ENCODE measurements at places on chromosomes 7 and 10.

GRCh38 chr7:156318926-156319325 lies 321.6 kb upstream of the RNF32 start:
- no peak for DNase-seq

DNA sequence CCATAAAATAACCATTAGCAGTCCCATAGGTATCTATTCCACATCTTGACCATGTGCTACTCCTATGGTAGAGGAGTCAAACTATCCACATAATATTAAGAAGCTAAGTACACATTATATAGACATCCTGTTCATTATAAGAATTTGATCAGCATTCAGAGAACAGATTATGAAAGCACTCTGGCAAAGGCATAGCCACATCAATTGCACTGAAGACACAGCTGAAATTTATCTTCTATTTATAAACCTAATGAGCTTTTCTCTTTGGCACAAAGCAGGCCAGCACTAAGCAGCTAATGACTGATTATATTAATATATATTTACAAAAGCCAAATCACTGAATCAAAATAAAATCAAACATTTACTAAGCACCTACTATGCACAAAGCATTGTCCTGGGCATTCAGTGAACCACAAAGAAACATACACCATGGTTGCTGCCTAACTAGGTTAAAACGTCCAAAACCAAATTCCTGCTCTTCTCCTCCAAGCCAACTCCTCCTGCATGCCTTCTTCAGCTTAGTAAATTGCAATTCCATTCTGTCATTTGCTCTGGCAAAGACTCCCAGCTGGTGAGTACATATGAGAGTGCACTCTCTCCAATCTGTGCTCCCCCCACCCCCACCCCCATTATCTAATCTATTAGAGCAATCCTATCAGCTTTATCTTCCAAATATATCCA lies 122.6 kb upstream of the ASAH2 start:
- no peak for DNase-seq

- DNase-seq, result no peak
Measured at GRCh38 chr7:117962366-117962994, 89.2 kb upstream of the CTTNBP2 start.

DNA sequence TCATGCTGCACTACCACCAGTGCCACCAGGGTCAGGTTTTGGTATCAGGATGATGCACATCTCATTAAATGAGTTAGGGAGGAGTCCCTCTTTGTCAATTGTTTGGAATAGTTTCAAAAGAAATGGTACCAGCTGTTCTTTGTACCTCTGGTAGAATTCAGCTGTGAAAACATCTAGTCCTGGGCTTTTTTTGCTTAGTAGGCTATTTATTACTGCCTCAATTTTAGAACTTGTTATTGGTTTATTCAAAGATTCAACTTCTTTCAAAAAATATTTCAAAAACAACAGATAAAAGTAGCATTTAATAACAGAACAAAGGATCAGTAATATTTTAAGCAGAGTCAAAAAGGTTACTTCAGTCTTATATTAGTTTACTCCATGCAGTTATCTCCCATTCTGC lies 6.4 kb upstream of the ZNF716 start:
- DNase-seq, result no peak

GRCh38 chr10:52775132-52775647 lies 2.6 kb upstream of the MBL2 start:
- DNase-seq, result no peak

DNA sequence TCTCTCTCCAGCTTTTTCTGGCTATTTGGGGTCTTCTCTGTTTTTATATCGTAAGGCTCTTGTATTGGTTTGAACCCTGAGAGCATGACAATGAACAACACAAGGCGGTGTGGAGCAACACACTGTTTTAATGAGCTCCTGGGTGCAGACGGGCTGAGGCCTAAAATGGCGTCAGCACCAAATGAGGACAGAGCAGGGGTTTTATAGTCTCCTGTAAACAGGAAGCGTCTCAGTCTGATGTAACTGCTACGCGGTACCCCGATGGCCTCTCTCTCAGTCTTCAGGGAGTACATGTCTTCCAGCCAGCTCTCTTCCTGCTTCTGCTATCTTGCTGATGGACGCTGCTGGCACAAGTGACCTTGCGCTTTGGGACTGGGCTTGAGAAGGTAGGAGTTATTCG lies 95.9 kb upstream of the CCDC71L start:
- DNase-seq, result no peak

DNA sequence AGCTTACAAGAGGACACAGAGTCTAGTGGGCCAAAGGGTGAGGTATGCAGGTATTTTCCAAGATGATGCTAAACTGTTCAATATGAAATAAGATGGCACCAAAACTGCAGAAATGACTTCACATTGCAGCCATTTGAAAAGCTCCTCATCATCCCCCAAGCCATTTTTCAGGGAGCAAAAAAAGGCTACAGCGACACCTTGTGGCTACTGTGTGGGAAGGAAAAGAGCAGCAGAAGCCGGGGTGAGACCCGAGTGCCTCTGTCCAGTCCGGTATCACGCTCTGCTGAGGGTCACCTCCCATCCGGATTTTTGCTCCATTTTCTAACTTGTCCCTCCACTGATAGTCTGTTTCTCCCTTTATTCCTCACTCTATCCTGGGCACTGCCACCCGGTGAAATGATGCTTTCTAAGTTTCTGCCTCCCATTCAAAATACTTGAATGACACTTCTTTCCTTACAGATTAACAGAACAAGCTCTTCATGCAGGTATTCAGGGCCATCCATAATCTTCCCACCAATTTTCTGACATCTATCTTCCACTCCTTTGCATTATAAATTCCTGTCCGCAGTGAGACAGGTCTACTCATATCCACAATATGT lies 220.2 kb downstream of the DGKI start:
- no peak for DNase-seq

DNA sequence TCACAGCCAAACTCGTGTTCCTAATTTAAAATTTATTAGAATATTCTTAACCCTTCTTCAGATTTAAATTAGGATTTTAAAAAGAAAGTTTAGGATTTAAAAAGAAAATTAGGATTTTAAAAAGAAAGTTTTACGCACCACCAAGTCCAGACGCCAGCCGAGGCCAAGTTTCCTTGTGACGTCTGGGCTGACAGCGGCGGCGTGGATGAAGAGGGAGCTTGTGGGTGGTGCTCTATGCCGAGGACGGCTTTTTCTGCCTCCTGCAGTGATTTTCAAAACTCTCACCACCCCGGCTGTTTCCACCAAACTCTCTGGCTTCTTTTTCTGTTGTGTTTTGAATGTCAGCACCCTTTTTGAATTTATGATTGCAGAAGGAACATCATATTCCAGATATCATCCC lies 252.9 kb downstream of the DNAJB6 start:
- no peak for DNase-seq

DNA sequence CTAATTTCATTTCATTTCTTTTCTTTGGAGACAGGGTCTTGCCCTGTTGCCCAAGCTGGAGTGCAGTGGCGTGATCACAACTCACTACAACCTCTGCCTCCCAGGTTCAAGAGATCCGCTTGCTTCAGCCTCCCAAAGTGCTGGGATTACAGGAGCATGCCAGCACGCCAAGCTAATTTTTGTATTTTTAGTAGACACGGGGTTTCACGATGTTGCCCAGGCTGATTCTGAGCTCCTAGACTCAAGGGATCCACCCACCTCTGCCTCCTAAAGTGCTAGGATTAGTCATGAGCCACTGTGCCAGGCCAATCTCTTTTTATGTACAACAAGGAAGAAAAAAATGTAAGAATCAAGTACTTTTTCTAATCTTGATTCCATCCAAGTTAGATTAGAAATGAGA lies 10.7 kb upstream of the KMT2E start:
- no peak for DNase-seq

DNA sequence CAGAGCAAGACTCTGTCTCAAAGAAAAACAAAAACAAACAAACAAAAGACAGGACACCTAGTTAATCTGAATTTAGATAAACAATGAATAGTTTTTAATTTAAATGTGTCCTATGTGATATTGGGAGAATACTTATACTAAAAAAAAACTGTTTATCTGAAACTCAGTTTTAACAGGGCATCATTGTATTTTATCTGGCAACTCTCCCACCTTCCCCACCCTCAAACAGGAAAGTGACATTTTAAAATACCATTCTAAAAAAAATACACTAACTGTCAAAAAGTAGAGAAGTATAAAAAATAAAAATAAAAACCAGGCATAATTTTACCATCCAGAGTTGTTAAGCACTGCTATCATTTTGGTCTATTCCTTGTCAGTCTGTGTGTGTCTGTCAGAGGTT lies 119.0 kb downstream of the RTKN2 start:
- DNase-seq, result no peak

DNA sequence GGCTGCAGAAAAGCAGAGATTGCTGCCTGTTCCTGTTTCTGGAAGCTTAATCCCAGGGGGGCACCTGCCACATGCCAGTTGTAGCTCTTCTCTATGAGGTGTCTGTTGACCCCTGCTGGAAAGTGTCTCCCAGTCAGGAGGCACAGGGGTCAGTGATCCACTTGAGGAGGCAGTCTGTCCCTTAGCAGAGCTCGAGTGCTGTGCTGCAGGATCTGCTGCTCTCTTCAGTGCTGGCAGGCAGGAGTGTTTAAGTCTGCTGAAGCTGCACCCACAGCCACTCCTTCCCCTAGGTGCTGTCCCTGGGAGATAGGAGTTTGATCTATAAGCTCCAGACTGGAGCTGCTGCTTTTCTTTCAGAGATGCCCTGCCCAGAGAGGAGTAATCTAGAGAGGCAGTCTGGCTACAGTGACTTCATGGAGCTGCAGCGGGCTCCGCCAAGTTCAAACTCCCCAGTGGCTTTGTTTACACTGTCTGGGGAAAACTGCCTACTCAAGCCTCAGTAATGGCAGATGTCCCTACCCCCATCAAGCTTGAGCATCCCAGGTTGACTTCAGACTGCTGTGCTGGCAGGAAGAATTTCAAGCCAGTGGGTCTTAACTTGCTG lies 57.6 kb upstream of the CROT start:
- no peak for DNase-seq

GRCh38 chr10:94333051-94333450 lies 29.7 kb downstream of the NOC3L start:
- no peak for DNase-seq

GRCh38 chr10:59622320-59623132 lies 87.1 kb downstream of the SLC16A9 start:
- DNase-seq, result no peak

- no peak for DNase-seq
Measured at GRCh38 chr10:97049670-97050069, 136.1 kb downstream of the SLIT1 start.

GRCh38 chr10:57898231-57898630 lies 369.5 kb downstream of the IPMK start:
- DNase-seq, result no peak

DNA sequence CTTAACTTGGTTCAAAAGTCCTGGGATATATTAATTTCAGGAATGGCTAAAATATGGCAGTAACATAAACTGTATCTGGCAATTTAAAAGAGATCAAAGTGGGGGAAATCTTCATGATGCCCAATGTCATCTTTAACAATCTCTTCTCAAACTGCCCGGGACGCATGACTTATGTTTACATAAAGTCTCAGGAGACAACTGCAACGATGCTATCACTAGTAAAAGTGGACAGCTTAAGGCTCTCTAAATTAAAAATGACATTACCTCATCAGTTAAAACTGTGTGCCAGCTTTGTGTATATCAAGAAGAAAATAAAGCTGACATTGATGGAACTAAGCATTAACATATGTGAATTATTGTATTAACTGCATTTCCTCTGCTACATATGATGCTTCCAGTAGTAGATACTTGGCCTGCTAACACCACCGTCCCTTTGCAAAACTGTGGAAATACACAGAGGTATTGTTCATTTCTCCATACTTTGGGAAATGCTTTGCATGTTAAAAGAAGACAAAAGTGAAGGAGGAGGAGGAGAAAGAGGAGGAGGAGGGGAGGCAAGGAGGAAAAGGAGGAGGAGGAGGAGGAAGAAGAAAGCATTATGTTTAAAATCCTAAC lies 62.4 kb downstream of the NRP1 start:
- no peak for DNase-seq

DNA sequence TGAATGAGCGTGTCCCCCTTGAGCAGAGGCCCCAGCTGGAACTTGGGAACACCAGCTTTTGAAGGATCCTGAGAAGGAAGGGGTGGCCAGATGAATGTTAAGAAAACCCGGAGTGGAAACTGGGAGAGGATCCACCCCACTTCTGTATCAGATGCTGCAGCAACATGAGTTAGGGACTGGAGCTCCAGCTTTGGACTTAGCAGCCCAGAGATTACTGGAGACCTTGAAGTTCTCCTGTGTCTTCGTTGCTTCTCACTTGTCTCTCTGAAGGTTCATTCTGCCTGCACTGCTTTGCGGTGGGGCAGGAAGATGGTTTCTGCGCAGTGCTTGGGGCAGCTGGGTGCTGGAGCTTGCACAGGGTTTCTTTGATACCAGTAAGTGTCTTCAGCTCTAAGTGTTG lies 9.3 kb downstream of the TMEM248 start:
- no peak for DNase-seq

DNA sequence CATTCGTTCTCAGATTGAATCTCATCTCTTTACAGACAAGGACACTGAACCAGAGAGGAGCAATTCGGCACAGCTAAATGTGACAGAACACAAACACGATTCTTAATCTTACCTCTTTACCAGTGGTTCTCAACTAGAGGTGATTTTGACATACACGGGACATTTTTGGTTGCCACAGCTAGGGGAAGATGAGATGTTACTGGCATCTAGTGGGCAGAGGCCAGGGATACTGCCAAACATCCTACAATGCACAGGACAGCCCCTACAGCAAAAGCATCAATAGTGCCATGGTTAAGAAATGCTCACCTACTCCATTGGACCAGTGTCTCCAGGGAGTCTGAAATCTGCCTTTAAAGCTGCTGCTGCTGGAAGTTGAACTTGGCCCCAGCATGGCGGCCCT lies 27.3 kb downstream of the PDE1C start:
- no peak for DNase-seq

- DNase-seq, result no peak
Measured at GRCh38 chr7:132548489-132549078, 27.7 kb downstream of the PLXNA4 start.

GRCh38 chr7:82859106-82859850 lies 303.4 kb downstream of the PCLO start:
- DNase-seq, result no peak

GRCh38 chr7:54897891-54898290 lies 120.9 kb upstream of the EGFR start:
- no peak for DNase-seq

GRCh38 chr10:119431034-119431772 lies 111.3 kb downstream of the RGS10 start:
- DNase-seq, result no peak

GRCh38 chr10:91410638-91411371 lies 661 bp downstream of the HECTD2 start:
- DNase-seq, result no peak

- DNase-seq, result peak; percentile 88
Measured at GRCh38 chr10:96586419-96587263, at the start of gene TM9SF3. TM9SF3 (minus strand) TSS chr10:96587012; CDS start chr10:96586835, 177 bp downstream.

GRCh38 chr7:112881-113280 lies 79.5 kb upstream of the FAM20C start:
- DNase-seq, result no peak
